ENCODE measurements at places on chromosomes 11 and 22. TPM values are rescaled to one million over a fixed set of nuclear protein-coding genes. Genes with fewer than 3 reads are reported as not detected.
A peak's percentile ranks its signal among the peaks of the same experiment; 100 is the strongest.

MIOX gene
- total RNA-seq, result 0.21 TPM

KLHDC7B gene
- total RNA-seq, result 5.3 TPM

CHST1 gene
- 0.36 TPM for total RNA-seq

BDNF gene
- not detected for total RNA-seq

TBX10 gene
- total RNA-seq, result not detected

DNA sequence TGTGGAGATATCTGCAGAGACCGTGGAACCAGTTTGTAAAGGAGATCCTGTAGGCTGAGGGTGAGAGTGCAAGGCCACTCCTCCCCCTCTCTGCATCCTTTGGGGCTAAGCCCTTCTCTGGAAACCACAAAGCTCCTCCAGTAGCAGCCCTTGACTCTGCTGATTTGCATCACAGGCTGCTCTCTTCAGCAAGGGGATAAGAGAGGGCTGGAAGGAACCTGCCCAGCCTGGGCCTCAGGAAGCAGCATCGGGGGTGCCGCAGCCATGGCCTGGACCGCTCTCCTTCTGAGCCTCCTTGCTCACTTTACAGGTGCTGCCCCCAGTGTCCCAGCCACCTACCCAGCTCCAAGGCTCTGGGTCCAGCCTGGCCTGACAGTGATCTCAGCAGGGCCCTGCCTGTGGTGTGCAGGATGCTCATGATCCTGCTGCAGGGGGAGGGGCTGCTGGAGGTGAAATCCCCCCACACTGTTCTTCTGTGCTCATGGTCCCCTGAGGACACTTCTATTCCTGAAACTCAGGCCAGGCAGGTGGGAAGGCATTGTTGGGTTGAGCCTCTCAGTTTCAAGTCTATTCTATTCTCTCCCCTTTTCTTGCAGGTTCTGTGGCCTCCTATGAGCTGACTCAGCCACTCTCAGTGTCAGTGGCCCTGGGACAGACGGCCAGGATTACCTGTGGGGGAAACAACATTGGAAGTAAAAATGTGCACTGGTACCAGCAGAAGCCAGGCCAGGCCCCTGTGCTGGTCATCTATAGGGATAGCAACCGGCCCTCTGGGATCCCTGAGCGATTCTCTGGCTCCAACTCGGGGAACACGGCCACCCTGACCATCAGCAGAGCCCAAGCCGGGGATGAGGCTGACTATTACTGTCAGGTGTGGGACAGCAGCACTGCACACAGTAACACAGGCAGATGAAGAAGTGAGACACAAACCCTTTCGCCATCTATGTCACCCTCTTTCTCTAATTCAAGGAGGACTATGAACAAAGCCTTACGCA, 68.5 kb upstream of the IGLL5 start:
- no peaks in the 10 kb centered on the region for H3K27me3 ChIP-seq
- no peaks in the 10 kb centered on the region for H3K36me3 ChIP-seq
- peak; percentile 89 for DNase-seq
- H3K4me3 ChIP-seq, result peak overlapping the region; percentile 77
- peak overlapping the region; percentile 86 for H3K27ac ChIP-seq

- DNase-seq, result no peak
- no peak overlapping the region for H3K27ac ChIP-seq
- no peak overlapping the region for H3K4me3 ChIP-seq
- no peaks in the 10 kb centered on the region for H3K36me3 ChIP-seq
- H3K4me1 ChIP-seq, result no peaks in the 10 kb centered on the region
Observed at GRCh38 chr11:125447721-125448120, 48.3 kb downstream of the FEZ1 start.

- H3K27ac ChIP-seq, result no peak overlapping the region
- no peak overlapping the region for H3K4me3 ChIP-seq
Observed at GRCh38 chr11:131447277-131447815, 76.9 kb downstream of the NTM start.

- H3K27me3 ChIP-seq, result no peaks in the 10 kb centered on the region
- no peak overlapping the region for H3K4me3 ChIP-seq
- no peak overlapping the region for H3K27ac ChIP-seq
- H3K36me3 ChIP-seq, result peaks cover 45% of the 10 kb centered on the region
Observed at GRCh38 chr11:20474882-20475517, 87.5 kb downstream of the PRMT3 start.

GRCh38 chr11:2481253-2481652, 36.4 kb downstream of the KCNQ1 start:
- H3K4me1 ChIP-seq, result peaks cover 12% of the 10 kb centered on the region
- no peaks in the 10 kb centered on the region for H3K27me3 ChIP-seq
- H3K4me3 ChIP-seq, result peak overlapping the region; percentile 59
- peak; percentile 59 for DNase-seq
- H3K36me3 ChIP-seq, result peaks cover 30% of the 10 kb centered on the region

DNA sequence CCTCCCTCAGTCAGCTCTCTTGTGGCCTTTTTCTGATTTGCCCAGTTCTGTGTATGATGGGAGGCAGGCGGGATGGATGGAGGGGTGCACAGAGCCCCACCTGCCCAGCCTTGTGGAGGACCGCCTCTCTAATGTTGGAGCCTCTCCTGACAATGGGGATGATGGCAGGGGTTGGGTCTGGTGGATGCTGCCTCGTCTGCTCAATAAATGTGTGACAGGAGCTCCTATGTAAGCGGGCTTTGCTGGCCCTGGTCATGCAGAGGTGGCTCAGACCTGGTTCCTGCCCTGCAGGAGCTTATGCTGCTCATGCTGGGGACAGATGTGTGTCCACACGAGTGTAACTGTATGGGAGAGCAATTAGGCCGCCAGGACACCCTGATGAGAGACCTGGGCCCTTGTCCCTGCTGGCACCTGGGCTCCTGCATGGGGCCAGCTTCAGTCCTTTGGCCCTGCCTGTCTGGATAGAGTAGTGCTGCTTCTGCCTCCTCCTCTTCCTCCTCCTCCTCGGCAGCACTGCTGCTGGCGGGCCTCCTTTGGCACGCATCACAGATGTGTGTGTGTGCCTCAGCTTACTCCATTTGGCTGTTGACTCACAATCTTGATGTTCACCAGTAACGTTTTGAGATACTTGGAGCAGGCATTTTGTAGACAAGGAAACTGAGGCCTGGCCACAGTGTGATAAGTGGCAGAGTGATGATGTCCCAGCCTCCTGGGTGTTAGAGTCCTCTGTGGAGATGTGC, 131.0 kb downstream of the TBC1D22A start:
- DNase-seq, result no peak
- peaks cover 36% of the 10 kb centered on the region for H3K36me3 ChIP-seq
- H3K27ac ChIP-seq, result no peak overlapping the region

GRCh38 chr22:20953668-20954500, 13.2 kb upstream of the AIFM3 start:
- H3K27ac ChIP-seq, result no peak overlapping the region
- no peak for DNase-seq
- H3K4me3 ChIP-seq, result no peak overlapping the region
- peaks cover 15% of the 10 kb centered on the region for H3K27me3 ChIP-seq
- H3K36me3 ChIP-seq, result peaks cover 42% of the 10 kb centered on the region
- H3K4me1 ChIP-seq, result peaks cover 13% of the 10 kb centered on the region

GRCh38 chr22:49242480-49242879, 585.2 kb downstream of the BRD1 start:
- H3K36me3 ChIP-seq, result no peaks in the 10 kb centered on the region
- DNase-seq, result peak; percentile 29
- no peaks in the 10 kb centered on the region for H3K27me3 ChIP-seq
- H3K4me3 ChIP-seq, result no peak overlapping the region
- no peak overlapping the region for H3K27ac ChIP-seq

- peak; percentile 85 for DNase-seq
- H3K27ac ChIP-seq, result peak overlapping the region; percentile 88
- peak overlapping the region; percentile 29 for H3K4me3 ChIP-seq
Observed at GRCh38 chr11:125514336-125515101, 18.5 kb upstream of the FEZ1 start.

DNA sequence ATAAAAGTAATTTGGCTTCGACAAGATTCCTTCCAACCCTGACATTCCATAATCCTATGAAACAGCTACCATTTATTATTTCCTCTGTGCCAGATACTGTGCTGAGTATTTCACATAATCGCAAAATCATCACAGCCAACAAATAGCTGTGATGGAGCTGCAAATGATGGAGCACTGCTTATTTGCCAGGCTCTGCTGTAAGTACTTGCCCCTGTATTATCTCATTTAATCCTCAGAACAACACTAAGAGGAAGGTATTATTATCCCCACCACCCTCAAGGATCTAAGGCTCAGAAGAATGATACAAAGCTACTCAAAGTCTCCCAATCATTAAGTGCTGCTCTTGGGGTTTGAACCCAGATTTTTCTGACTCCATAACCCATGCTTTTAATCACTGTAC, 145.5 kb downstream of the CCDC34 start:
- H3K4me1 ChIP-seq, result no peaks in the 10 kb centered on the region
- no peak overlapping the region for H3K4me3 ChIP-seq
- H3K36me3 ChIP-seq, result no peaks in the 10 kb centered on the region
- no peaks in the 10 kb centered on the region for H3K27me3 ChIP-seq

- H3K36me3 ChIP-seq, result no peaks in the 10 kb centered on the region
- no peaks in the 10 kb centered on the region for H3K4me1 ChIP-seq
- no peak overlapping the region for H3K4me3 ChIP-seq
- no peak for DNase-seq
Observed at GRCh38 chr11:74479732-74480123, 12.4 kb upstream of the KCNE3 start.

GRCh38 chr22:24187731-24188644, 6.7 kb downstream of the SUSD2 start:
- no peak overlapping the region for H3K4me3 ChIP-seq
- no peak overlapping the region for H3K27ac ChIP-seq
- no peaks in the 10 kb centered on the region for H3K36me3 ChIP-seq
- peaks cover 7% of the 10 kb centered on the region for H3K4me1 ChIP-seq
- no peak for DNase-seq

DNA sequence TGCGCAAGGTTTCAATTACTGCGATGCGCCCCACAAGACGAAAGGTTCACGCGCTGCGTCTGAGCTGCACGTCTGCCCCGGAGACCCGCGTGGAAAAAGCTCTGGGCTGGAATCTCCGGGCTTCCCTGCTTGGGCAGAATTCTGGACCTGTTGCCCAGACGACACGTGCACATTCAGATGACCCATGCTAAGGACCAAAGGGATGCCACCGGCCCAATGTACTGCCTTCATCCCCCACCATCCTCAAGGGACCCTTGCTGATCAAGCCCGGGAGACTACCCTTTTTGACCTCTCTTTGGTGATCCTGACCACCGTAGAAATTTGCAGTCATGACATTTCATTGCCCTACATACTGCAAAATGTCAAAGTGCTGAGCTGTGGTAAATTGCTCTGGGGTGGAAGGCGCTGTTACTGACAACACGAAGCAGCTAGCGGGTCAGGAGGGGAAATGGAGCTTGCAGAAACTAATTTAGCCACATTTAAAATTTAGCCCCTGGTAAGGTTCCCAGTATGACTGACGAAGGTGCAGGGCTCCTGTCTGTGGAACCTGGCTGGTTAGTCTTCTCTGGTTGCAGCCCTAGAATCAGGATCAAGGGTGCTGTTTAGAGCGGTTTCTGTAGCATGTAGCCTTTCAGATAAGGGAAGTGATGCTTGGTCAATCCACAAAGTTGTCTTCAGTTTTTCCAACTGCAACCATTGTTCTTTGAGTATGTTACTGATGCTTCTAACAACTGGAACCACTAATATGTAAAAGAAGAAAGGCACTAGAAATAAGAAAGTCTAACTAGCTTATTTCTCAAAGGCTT, 81.9 kb downstream of the PRR5L start:
- DNase-seq, result peak; percentile 68
- peaks cover 34% of the 10 kb centered on the region for H3K27me3 ChIP-seq
- peaks cover 41% of the 10 kb centered on the region for H3K36me3 ChIP-seq

- peak; percentile 68 for DNase-seq
- no peaks in the 10 kb centered on the region for H3K4me1 ChIP-seq
- no peak overlapping the region for H3K27ac ChIP-seq
- H3K36me3 ChIP-seq, result no peaks in the 10 kb centered on the region
Observed at GRCh38 chr11:133163463-133164419, 368.6 kb downstream of the OPCML start.

- H3K27me3 ChIP-seq, result peaks cover 40% of the 10 kb centered on the region
- peak overlapping the region; percentile 91 for H3K4me3 ChIP-seq
- H3K27ac ChIP-seq, result peak overlapping the region; percentile 86
- H3K36me3 ChIP-seq, result no peaks in the 10 kb centered on the region
- DNase-seq, result no peak
Observed at GRCh38 chr11:124876818-124877630, 11.8 kb downstream of the ROBO3 start.

DNA sequence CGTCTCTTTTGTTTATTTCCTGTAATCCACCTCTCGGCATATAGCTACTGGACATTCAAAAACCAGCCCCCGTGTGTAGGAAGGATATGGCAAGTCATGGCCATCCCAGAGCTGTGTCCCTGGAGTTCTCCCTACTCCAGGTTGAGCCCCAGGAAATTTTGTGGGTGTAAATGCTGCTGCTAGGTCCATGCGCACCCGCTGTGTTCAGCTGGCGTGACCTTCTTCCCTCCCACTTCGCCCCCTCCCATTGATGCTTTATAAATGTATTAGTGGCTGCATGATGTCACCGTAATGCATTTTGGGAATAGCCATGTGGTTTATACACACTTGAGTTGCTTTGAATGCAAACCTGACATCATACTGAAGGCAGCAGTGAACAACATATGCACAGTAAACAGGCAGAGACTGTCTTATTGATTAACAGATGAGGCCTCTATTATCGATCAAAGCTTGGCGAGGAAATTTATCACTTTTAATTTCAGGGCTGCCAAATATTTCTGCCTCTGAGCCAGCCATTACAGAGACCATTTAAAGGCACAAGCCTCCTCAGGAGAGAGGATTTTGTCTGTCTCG, 113.6 kb upstream of the NNMT start:
- no peaks in the 10 kb centered on the region for H3K36me3 ChIP-seq
- DNase-seq, result no peak
- peak overlapping the region; percentile 51 for H3K4me3 ChIP-seq
- H3K27ac ChIP-seq, result peak overlapping the region; percentile 94
- peaks cover 72% of the 10 kb centered on the region for H3K4me1 ChIP-seq
- no peaks in the 10 kb centered on the region for H3K27me3 ChIP-seq

GRCh38 chr11:114621072-114621471, 25.5 kb upstream of the NXPE4 start:
- H3K27me3 ChIP-seq, result no peaks in the 10 kb centered on the region
- DNase-seq, result no peak
- H3K36me3 ChIP-seq, result no peaks in the 10 kb centered on the region
- no peak overlapping the region for H3K4me3 ChIP-seq
- H3K27ac ChIP-seq, result no peak overlapping the region

- peaks cover 11% of the 10 kb centered on the region for H3K27me3 ChIP-seq
- H3K4me1 ChIP-seq, result no peaks in the 10 kb centered on the region
- no peak overlapping the region for H3K27ac ChIP-seq
- DNase-seq, result no peak
- no peak overlapping the region for H3K4me3 ChIP-seq
- H3K36me3 ChIP-seq, result no peaks in the 10 kb centered on the region
Observed at GRCh38 chr11:110130642-110131238, 37.5 kb downstream of the ZC3H12C start.

DNA sequence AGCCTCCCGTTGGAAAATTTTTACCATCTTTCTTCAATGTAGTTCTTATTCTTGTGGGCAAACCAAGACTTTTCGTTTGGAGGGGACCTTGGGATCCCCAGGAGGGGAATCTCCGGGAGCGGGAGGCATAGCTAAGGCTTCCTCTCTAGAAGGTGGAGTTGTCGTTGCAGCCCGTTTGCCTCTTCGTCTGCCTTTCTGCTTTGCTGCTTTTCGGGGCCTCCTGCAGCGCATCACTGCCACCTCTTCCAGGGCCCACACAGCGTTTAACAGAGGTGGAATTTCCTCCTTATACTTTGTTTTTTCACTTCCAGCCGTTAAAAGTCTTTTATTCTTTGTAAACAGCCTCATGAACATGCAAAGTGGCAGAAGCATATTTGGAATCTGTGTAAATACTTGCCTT, 3.5 kb upstream of the IFITM3 start:
- peaks cover 11% of the 10 kb centered on the region for H3K36me3 ChIP-seq
- DNase-seq, result peak; percentile 58
- no peaks in the 10 kb centered on the region for H3K27me3 ChIP-seq

Measured in activated CD4-positive, alpha-beta T cell treated with anti-CD3 and anti-CD28 coated beads, Interleukin-2, amount 10 ng/mL, durations not matched to agents 24 days and 14 days (primary cell).